ENCODE measurements at places on chromosomes 4 and X.

DNA sequence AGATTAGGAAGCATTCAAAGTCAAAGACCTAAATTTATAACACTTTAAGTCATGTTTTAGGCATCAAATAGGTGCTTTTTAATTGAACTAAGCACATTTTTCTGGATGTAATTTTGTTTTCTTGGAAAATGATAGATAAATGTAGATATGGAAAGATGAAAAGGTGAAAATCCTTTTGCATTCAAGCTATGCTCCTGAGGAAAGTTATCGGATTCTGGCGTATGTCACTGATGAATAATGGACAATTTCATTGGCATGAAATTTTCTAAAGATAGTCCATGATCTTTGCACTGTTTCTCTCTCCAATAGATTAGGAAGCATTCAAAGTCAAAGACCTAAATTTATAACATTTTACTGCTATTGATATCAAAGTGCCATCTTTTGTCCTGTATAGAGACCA lies 444.2 kb upstream of the PABPC4L start:
- no peak for DNase-seq

DNA sequence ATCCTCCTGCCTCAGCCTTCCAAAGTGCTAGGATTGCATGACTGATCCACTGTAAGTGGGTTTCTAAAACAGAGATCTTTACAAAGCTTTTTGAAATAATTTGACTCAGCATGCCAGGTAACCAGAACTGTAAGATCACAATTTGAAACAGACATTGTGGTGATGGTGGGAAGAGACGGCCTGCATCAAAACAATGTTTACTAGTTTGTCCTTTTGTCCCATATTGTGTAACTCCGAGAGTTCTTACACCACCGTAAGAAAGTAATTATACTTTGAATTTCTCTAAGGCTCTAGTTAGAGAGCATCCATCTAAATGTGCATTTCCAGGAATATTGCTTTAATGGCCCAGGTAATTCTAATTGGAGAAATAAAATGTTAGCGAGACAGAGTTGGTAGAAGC lies 594 bp upstream of the ARHGAP24 start:
- DNase-seq, result no peak

- no peak for DNase-seq
Observed at GRCh38 chrX:7316887-7317286, 168.9 kb upstream of the PUDP start.

- DNase-seq, result no peak
Observed at GRCh38 chr4:107050525-107051135, 14.5 kb upstream of the DKK2 start.
